ENCODE measurements at places on chromosomes 2 and 18.

GRCh38 chr2:129224486-129224885 lies 755.0 kb upstream of the RAB6C start:
- no peak for DNase-seq

GRCh38 chr2:218870984-218871344 lies 9.7 kb upstream of the WNT10A start:
- DNase-seq = no peak

DNA sequence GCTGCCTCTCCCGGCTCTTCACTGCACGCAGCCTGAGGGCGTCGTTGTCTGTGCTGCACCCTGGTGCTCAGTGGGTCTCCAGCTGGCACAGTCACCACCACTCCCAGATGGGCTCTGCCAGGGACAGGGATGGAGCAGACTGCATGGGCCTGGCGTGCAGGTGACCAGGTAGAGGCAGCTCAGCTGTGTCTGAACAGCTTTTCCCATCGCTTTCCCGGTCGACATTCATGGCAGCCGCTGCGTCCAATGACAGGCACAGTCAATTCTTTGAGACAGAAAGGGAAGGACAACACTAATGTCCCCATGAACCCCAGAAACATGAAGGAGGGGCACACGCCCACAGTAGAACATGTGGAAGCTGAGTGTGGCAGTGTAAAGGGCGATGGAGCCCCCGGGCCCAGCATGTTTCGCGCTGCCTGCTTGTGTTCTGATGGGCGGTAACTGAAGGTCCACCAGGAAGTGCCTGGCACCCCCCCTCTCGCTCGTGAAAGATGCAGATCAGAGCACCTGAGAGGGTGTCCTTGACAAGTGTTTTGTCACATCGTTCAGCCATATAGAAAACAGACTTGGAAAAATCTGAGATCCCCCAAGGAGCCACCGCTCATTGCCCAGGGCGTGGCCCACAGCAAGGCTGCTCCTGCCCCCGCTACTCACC lies 122.4 kb downstream of the NFATC1 start:
- no peak for DNase-seq

DNA sequence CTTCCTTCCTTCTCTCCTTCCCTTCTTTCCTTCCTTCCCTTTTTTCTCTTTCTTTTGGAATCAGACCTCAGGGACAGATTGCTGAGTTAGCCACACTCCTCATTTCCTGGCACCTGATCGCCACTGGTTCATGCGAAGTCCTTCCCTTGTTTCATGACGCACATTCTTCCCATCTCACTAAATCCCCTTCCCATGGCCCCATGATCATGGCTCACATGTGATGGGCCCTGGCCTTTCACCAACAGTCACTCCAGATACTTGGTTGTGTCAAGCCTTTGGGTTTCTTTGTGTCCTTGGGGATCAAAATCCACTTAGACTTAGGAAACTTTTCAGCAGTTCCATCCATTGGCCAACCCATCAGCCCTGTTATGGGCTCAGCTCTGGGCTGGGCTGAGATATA lies 23.8 kb upstream of the ASPRV1 start:
- DNase-seq = no peak

DNA sequence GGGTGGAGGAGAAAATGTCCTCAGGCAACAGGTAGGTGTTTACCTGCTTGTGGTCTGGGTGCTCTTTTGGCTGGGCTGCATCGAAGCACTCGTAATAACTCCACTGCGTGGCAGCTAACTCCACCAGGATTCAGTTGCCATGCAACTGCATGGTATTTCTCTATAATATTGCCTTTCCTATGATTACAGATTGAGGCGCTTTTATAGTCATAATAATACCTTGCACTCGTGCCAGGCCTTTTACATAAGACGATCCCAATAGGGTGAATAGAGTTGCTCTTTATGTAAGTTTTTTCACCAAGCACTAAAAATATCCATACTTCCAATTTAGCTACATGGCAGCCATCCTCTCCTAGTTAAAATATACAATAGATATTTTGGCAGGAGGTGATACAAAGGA lies 19.7 kb upstream of the NYAP2 start:
- no peak for DNase-seq

- no peak for DNase-seq
Measured at GRCh38 chr2:238596571-238597551, 170.1 kb downstream of the ASB1 start.

GRCh38 chr2:198316852-198317396 lies 512.5 kb downstream of the PLCL1 start:
- DNase-seq = no peak

DNA sequence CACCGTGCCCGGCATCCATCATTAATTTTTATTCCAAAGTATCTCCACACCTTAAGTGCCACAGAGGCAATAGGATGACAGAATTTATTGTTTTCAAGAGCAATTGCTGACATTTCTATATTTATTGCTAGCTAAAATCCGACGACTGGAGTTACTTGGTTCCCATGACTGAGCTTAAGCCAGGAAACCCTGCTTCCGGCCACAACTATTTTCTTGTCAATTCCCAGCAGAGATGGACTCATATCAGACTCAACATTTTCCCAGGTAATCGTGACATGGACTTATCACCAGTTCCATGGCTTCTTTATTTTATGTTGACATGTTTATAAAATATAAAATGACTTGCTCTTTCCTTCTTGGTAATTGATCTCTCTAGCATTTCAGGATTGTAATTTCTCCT lies 20.6 kb upstream of the DCDC2C start:
- DNase-seq = no peak

DNA sequence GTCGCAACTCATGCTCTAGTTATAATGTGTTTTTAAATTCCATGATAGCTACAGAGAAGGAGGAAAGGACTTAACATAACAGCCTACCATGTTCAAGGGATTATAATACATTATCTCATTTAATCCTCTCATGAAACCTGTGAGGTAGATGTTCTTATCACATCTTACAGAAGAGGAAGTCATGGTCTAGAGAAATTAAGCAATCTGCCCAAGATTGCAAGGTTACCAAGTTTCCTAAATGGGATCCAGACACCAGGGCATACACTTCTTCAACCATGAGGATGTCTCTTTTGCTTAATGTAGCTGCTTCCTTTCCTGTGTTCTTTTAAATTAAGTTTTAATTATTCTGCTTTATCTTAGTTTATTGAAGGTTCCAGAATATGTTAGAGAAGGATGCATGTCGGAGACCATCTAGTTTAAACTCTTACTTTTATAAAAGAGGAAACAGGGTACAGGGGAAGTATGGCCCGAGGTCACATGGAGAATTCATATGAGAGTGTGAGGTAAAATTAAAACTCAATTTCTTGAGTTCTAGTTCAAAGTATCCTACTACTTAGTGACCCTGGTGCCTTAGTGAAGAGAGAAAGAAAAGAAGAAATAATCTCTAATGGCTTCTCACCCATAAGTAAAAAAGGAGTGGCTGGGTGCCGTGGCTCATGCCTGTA lies 3.6 kb upstream of the IL1A start:
- no peak for DNase-seq

DNA sequence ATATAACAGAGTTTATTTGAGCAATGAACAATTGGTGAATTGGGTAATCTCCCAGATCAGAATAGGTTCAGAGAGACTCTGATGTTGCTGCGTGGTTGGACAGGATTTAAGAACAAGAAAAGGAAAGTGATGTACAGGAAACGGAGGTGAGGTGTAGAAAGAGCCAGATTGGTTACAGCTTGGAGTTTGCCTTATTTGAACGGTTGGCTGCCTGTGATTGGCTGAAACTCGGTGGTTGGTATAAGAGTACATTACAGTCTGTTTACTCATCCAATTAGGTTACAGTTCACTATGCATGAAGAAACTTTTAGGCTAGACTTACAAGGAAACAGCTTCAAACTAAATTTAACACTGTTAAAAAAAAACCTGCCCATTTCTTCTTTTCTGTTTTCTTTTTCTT lies 68.0 kb upstream of the CABLES1 start:
- DNase-seq = no peak

DNA sequence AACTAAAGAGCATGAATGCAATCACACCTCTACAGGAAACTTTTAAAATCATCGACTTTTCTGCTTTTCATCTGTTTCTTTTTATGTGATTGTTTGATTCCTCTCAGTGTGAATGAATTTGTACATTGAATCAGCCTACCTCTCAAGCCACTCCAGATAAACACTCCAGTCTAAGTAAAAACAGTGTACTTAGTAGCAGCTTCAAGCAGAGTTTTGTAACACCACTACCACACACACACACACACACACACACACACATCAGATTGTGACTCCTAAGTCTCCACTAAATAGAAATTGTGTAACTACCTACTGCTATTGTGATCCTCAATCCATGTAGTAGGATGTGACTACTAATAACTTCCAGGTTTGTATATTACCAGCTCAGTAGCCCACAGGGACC lies 65.3 kb upstream of the EPB41L5 start:
- DNase-seq = no peak

GRCh38 chr18:39296293-39296888 lies 1730.8 kb upstream of the CELF4 start:
- no peak for DNase-seq

DNA sequence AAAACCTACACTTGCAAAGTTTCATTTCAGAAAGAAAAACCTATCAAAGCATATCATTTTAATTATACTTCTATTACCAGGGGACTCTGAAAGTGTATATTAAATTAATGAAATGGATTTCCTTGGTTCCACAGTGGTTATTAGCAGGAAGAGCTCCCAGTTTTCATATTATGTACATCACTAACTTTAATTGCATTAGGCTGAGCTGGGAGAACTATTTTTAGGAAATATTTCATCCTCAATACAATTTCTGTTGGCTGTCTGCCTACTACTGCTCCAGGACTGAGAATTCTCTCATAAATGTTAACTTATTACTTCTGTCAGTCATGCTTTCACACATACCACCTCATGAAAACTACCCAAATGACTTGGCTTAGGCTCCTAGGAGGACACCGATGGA lies 301.4 kb downstream of the CMPK2 start:
- DNase-seq = no peak

- DNase-seq = no peak
Measured at GRCh38 chr2:26466662-26467310, 11.1 kb downstream of the OTOF start.

DNA sequence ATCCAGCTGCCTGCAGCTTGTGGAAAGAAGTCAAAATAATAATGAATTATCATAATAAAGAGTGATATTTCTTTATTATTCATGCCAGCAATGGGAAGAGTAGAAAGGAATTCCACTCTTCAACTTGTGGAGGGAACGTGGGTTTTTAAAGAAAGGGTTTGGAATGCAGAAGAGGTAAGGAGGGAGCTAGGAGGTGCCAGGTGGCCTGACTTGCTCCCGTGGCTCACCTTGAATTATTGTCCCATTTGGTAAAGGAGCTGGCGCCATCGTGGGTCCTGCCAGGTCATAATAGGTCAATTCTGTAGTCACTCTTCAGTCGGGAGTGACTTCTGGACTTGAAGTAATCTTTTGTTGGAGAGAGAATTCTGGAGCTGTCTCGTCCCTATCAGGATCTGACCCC lies 95.2 kb upstream of the BARD1 start:
- DNase-seq = no peak

- DNase-seq = no peak
Measured at GRCh38 chr2:232309592-232309991, 69.0 kb upstream of the ALPP start.

- DNase-seq = peak; percentile 54
Measured at GRCh38 chr2:60555066-60555782, 1.8 kb upstream of the BCL11A start.

DNA sequence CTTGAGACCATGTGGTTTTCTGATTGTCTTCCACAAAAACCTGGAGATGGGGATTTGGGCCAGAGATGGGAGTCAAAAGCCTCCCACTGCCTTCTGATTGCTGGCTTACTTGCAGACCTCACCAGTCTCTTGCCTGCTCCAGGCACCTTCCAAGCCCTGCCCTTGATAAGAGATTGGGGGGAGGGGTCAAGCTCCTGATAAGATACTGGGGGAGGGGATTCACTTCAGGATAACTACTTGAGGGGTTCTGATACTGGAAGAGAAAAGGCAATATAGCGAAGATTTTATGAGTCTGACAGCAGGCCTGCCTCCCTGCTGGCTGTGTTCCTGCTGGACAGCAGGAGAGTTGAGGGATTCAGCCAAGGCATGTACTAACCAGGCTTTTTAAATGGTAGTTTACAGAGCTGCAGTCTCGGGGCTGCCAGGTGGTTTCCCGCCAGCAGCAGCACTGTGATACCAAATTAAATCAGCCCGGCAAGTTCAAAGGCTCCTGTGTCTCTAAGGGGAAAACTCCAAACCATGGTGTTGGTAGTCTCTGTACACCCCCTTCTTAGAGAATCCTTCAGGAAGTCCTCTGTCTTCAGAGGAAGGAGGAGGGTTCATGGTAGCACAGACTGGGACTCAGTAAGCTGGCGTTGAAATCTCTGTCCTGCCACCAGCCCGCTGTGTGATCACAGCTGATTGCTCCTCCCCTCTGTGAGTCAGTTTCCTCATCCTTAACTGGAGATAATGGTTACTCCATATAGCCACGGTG lies 58.3 kb downstream of the FBXO36 start:
- DNase-seq = no peak
